D341Med (cell line): ENCODE measurements at places on chromosomes 16 and 17.

DNA sequence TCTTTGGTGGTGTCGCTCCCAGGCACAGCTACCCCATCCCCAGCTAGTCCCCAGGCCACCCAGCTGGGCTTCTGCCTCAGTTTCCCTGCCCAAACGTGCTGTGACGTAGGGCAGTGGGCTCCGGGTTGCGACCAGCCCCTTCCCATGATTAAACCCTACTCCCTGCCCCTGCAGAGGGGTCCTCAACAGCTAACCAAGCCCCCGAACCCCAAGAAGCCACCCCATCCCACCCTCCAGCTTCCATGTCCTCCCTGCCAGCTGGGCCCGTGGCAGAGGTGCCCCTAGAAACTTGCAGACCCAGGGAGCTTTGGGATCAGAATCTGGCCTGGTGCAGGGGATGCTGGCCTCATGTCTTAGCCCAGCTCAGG, 879 bp upstream of the NTN3 start:
- DNase-seq: no peak

DNA sequence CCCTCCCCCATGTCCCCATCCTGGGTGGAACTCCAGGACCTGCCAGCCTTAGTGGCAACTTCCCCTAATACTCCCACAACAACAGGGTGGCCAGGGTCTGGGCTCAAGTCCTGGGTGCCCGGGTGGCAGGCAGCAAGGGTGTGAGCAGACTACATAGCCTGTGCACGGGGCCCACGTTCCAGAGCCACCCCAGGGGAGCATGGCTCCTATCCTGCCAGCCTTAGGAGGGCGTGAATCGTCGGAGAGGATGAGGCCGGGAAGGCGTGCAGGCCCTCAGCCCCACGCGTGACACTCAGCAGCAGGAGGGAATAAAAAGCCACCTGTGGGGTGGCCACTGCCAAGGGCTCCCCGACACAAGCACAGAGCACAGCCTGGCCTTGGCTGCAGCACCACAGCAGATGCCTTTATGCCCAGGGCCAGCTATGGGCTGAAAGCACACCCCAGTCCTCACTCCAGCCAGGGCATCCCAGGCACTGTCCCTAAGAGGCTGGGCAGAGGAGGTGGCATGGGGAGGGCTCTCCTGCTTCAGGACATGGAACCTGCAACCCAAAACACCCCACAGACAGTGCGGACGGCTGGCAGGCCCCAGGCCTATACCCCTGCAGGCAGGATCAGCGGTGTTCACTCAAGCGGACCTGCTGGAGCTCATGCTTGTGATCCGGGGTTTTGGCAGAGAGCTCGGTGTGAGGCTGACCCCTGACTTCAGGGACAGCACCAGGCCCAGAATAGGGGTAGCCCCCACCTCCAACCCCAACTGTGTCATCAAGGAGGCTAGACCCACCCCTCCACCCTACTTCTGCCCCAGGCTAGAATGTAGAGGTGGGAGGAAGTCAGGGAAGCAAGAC, 2.7 kb downstream of the BCAR1 start:
- no peak for DNase-seq

DNA sequence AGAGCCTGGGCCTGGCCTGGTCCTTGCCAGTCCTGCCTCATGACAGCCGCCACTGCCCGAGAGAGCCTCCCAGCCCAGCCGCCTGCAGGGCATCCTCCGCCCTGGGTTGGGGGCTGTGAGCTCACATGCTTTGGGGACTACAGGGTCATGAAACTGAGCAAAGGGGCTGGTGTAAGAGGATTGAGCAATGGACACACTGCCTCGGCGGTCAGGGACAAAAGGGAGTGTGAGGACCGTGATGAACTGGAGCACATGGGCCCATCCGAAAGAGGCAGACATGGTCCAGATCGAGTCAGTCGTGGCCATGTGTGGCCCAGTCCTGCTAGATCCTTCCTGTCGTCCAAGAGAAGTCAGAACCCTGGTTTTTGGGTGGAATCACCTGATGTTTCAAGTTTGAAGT, 52.3 kb downstream of the GSG1L start:
- no peak for DNase-seq

DNA sequence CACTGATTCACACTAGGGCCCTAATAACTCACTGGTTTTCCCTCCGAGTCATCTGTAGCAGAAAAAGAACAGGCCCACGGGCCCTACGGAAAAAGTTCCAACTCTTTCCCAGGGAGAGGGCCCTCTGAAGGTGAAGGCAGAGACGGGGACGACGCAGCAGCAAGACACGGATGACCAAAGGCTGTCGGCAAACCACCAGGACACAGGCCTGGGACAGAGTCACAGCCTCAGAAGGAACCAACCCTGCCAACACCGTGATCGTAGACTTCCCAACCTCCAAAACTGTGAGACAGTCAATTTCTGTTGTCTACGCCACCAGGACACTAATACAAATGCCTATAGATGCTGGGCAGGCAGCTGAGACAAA, 5.2 kb upstream of the SPHK1 start:
- no peak for DNase-seq

DNA sequence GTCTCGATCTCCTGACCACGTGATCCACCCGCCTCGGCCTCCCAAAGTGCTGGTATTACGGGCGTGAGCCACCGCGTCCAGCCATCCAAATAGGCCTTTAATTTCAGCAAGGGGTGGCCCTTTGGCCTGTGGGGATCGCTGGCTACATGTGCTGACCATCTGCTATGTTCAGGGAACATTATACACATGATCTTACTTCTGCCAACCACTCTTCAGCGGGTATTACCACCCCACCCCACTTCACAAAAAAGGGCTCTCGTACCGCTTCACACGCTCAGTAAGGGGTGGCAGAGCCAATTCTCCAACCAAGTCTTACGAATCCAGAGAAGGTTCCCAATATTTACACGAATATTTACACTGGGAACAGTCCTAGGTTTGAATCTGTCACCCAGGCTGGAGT, 11.8 kb downstream of the CCDC92B start:
- DNase-seq: no peak

GRCh38 chr16:4376126-4376892, 4.7 kb downstream of the VASN start:
- no peak for DNase-seq

DNA sequence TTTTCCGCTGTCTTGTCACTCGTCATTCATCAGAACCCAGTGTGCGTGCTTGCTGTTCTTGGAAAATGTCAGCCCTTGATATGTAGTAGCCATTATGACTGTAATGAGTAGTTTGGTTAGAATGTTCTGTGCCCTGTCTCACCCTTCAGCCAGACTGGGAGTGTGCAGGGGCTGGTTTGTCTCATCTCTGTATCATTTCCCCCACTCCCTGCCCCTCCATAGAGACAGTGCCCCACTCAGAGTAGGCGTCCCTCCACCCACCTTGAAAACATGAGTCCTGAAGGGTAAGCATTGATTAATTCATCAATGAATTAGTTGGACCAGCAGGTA, 137.0 kb upstream of the PLCG2 start:
- no peak for DNase-seq

DNA sequence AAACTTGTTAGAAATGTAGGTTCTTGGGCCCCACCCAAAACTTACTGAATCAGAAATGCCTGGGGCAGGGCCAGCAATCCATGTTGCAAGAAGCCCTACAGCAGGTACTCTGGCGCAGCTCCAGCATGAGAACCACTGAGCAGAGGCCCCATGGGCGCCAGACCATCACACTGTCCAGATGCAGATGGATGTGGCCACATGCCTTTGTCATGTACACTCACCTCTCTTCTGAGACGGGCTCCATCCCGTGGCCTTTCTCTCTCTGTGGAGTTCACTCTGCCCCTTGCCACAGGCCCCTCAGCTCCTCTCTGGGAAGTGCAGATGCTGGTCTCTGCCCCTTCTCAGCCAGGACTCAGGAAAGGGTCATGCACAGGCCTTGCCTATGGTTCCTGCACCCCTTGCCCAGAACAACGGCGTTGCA, 2.3 kb upstream of the CCNF start:
- no peak for DNase-seq

GRCh38 chr16:25835126-25835525, 143.4 kb downstream of the HS3ST4 start:
- no peak for DNase-seq

GRCh38 chr17:73379826-73380225, 68.0 kb upstream of the CDC42EP4 start:
- DNase-seq: no peak

GRCh38 chr16:76278086-76278485, 885 bp downstream of the CNTNAP4 start:
- no peak for DNase-seq

DNA sequence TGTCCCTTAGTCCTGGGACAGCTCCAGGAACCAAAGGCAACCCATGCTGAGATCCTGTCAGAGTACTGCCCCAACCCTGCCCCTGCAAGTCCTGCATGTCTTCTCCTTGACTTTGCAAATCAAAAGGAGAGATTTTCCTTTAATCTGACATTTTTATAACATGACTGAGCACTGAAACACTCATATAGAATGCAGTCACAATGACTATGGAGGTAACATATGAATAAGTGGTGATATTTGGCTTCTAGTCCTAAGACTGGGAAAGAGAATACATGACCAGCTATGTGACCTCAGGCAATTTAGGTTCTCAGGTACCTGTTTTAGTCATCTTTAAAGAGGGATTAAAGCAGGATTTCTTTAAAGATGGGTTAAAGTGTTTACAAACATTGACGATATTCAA, 941.6 kb upstream of the CDH8 start:
- DNase-seq: no peak

DNA sequence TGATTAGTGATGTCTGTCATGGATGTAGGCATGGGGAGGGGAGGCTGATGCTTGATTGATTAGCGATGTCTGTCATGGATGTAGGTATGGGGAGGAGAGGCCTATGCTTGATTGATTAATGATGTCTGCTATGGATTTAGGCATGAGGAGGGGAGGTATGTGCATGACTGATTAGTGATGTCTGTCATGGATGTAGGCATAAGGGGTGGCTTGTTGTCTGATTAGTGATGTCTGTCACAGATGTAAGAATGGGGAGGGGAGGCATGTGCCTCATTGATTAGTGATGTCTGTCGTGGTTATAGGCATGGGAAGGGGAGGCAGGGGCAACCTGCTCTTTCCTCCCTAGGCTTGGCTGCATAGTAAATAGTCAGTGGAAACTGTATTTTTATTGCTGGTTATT, 409.4 kb downstream of the HAPSTR1 start:
- no peak for DNase-seq

DNA sequence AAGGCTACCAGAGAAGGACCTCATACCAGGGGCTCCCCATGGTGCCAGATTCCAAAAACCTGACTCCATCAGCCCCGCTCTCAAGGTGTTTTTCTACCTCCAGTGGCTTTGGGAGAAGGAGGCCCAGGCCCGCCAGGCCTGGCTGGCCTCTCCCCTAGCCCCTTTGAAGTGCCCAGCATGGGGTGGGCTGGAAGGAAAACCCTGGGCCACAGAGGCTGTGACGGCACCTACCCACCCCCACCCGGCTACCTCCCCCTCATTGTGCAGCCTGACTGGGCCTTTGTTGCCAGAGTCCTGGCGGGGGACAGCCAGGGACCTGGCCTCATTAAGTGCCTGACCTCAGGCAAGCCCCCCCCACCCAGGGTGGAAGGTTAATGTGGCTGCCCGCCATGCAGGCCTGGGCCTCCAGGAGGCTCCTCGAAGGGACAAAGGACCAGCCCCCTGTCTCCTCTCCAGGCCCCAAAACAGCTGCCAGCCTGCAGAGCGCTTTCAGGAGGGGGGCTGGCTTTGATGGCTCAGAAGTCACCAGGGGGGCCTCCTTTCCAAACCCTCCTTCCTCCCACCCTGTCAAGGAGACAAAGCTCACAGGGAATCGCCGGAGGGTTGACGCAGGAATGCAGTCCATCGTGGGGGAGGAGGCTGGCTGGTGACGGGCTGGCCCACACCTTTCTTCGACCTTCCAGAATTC, 159.4 kb downstream of the ZNF423 start:
- DNase-seq: no peak

- no peak for DNase-seq
These were observed 73.2 kb upstream of the MRTFB start for GRCh38 chr16:13997933-13998332.

GRCh38 chr16:75494184-75494583, 1.1 kb downstream of the CHST6 start:
- DNase-seq: no peak

GRCh38 chr16:637081-638018, 1.2 kb upstream of the METTL26 start:
- peak; percentile 97 for DNase-seq

GRCh38 chr17:3944485-3945388, 19.5 kb downstream of the ATP2A3 start:
- DNase-seq: peak; percentile 62

DNA sequence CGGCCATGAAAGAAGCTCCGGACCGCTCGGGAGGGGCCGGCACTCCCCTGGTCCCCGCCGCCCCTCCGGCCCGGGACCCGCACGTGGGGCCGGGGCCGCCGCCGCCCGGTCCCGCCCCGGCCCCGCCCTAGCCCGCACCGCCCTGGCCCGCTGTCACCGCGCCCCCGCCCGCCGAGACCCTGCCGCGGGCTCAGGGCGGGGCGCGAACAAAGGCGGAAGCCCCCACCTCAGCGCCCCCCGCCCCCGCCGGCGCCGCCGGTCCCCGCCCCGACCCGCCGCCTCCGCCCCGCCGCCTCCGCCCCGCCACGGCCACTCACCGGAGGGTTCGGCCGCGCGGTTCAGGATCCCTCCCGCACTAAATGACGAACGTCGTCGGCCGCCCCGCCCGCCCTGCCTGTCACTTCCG, at the start of gene ARHGDIA:
ARHGDIA (minus strand) TSS at position 357 of the 406 bp plus-strand sequence. CDS start 1,407 bp downstream, outside the sequence.
- DNase-seq: no peak

- no peak for DNase-seq
These were observed 67.7 kb upstream of the GSG1L start for GRCh38 chr16:28131181-28131580.

DNA sequence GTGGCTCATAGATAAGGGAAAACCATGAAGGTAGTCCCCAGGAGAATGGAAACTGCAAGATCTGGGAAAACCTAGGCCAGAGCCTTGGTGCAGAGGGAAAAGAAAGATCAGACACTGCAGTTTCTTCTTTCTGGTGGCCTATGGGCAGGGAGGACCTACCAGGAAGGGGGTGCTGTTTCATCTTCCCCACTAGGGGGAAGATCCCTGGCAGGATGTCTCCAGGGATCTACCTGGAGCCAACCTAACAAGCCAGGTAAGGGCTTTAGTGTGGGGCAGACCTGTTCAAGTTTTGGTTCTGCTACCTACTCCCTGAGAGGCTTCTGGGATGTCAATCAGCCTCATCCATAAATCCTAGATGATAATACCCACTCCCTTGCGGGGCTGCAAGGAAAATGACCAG, 21.4 kb downstream of the TOM1L2 start:
- DNase-seq: no peak
